ENCODE measurements at places on chromosomes 11 and 22.

DNA sequence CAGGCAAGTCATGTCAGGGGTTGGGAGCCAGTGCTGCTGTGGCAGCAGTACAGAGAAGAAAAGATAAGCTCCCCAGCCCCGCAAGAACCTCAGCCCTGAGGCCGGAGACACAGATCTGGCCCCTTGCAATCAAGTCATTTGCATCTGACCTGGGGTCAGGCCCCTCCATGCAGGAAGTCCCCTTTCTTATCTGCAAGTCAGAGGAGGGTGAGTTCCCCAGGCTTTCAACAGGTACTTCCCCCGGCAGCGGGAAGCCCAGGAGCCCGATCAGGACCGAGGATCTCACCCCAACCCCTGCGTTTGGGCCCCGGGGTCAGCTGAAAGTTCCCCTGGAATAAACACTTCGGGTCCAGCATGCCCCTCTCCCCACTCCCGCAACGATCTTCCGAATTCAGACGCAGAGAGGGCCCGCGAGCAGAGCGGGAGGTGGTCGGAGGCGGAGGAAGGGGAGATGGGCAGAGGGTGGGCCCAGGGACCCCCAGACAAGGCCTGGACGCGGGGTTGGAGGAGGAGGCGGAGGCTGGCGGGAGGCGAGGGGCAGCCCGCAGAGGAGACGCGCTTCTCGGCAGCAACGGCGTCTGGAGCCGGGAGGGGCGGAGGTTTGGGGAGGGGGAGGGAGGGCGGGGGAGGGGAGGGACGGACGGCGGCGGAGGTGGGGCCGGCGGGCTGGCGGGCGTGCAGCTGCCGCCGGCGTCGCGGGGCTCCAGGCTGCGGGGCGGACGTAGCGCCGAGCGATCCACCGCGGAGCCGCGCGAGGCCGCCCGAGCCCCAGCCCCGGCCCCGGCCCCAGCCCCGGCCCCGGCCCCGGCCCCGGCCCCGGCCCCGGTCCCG lies at the start of gene TSPAN18:
TSS of gene TSPAN18 (plus strand) at position 680 of the 831 bp plus-strand sequence. CDS start 179,455 bp downstream, outside the sequence.
- DNase-seq = no peak

- no peak for DNase-seq
These were observed 308.9 kb upstream of the MPPED2 start for GRCh38 chr11:30895046-30895445.

- DNase-seq = no peak
These were observed 2.0 kb downstream of the DUSP8 start for GRCh38 chr11:1570001-1570453.

GRCh38 chr11:8219257-8220021 lies 44.2 kb downstream of the LMO1 start:
- DNase-seq = peak; percentile 7

GRCh38 chr22:23122216-23122957 lies 19.4 kb downstream of the RSPH14 start:
- DNase-seq = no peak

DNA sequence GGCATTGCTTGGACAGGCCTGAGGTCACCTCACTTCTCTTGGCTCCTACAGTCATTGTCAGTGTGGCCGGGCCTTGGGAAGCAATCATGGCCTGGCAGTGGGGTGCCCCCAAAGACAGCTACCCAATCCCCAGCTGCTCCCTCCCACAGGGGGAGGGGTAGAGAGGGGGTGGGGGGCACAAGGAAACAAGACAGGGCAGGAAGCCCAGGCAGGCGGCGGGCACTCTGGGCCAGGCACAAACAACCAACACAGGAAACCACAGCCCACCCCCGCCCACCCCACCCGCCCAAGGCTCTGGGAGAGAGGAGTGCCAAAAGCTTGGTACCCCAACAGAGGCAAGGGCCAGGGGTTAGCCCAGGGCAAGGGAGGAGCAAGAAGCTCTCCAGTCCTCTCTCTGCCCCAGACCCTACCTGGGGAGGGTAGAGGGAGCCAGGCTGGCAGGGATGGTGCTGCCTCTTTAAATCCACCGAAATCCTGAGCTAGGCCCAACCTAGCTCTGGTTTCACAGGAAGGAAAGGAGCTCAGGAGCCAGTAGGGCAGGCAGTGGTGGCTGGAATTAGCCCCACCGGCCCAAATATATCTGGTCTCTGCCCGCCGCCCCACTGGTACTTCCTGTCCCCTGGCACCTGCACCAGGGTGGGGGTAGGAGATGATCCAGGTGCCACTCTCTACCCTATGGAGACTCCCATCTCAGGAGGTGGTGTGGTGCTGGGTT lies 12.2 kb downstream of the BCL9L start:
- peak; percentile 47 for DNase-seq

DNA sequence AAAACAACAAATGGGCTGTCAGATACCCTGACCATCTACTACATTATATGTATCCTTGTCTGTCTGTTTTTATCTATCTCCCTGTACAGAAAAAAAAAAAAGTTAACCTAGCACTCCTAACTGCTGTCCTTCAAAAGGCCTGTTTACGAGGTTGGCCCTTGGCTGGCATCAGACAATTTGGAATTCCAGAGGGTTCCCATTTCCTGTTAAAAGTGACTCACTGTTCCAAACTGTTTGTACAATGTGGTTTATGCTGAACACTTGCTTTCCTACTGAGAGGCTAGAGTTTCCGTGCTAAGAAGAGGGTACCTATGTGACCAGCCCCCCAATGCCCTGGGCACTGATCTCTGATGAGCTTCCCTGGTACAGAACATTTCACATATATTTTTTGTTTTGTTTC lies 65.9 kb upstream of the HMGXB4 start:
- DNase-seq = no peak

- no peak for DNase-seq
These were observed 339.8 kb downstream of the KCNA4 start for GRCh38 chr11:29676993-29677392.

- peak; percentile 60 for DNase-seq
These were observed 1.1 kb upstream of the EXT2 start for GRCh38 chr11:44094260-44094868.

DNA sequence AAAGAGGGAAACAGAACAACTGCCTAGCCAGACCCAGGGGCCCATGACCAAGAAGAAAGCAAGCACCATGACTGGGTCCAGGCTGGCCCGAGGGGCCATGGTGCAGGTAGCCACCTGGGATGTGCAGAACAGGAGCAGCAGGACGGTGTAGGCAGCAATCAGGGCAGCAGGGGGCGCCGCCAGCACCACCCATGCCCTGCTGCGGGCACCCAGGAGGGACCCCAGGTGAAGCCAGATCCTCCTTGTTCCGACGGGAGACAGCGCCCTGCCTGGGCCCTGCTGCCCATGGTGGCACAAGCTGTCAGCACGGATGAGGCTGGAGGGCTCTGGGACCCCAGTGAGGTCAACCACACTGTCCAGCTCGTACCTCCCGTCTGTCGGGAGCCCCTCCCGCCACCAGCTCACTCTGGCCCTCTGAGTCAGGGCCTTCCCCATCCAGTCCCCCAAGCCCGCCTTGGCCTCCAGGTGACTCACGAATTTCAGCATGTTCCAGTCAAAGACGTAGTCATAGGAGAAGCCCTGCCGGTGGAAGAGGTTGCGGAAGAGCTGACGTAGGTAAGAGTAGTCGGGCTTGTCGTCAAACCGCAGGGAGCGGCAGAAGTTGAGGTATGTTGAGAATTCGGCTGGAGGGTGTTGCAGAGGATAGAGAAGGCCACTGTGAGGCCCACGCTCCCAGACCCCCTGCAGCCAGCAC lies 18.8 kb downstream of the CSNK1E start:
- DNase-seq = no peak

DNA sequence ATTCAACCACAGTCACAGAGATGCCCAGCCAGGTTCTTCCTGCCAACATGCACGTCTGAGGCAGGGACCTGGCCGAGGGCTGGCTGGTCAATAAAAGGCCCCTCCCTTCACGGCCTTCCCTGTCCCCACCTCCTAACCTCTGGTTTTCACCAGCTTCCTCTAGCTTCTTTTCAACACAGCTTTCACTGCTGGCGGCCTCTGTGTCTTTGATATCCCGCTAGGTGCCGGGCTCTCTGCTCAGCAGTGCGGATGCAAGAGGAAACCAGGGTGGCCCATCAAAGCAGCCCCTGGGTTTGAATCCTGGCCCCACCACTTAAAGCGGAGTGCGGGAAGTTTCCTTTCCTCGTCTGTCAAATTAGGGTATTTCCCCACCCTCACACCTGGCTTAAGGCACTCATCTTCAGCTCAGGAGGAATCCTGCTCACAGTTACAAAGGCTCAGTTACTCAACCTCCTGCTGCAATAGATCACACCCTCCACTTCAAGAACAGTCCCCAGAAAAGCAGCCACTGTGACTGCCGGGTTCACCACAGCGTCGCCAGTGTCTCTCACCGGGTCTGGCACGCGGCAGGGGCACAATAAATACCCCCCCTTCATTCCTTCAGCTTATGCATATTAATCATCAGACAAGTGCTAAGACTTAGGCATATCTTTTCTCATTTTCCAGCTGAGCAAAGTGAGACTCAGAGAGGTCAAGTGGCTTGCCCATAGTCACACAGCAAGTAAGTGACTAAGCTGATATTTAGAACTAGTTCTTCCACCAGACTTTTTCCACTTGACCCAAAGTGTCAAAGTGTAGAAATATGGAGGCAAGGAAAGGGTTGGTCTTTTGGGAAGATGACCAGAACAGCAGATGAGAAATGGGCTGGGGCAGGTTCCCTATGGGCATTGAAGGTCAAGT lies 45.7 kb downstream of the TXN2 start:
- peak; percentile 55 for DNase-seq

- DNase-seq = no peak
These were observed 106.6 kb downstream of the DYNC2H1 start for GRCh38 chr11:103215812-103216211.

- DNase-seq = no peak
These were observed 52.5 kb downstream of the CD6 start for GRCh38 chr11:61023966-61024295.

DNA sequence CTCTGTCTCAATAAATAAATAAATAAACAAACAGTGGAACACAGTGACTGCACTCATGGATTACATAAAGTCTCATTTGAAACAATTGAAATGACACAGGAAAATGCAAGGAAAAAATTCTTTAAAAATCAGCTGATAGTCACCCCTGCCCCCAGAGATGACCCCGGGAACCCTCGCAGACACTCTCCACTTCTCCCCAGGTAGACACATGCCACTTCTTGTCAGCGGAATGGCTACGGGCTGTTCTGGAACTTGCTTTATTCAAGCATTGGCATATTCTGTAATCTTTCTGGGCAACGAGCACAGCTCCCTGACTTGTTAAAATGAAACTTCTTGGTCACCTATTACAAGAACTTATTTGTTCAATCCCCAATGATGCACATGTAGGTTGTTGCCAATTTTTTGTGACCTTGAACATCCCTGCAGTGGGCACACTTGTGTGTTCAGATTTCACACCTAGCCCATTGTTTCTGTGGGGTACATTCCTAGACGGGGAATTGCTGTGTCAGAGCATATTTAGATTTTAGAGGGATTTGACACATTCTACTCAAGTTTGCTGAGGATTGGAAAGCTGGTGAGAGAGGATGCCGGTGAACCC lies 32.8 kb downstream of the MYEOV start:
- no peak for DNase-seq

Data from NK-92 treated with Interleukin-12 subunit alpha and Interleukin-12 subunit beta, amount 100 ng/mL, for 24 hours (cell line).